Heart right ventricle (tissue), 16 donors: ENCODE measurements at places on chromosomes 5 and 9. TPM values are rescaled to one million over a fixed set of nuclear protein-coding genes. Genes with fewer than 3 reads are reported as not detected.
A peak's percentile ranks its signal among the peaks of the same experiment; 100 is the strongest.

GRCh38 chr5:138722544-138723177 lies 30.6 kb upstream of the CTNNA1 start:
- DNase-seq, result no peak

Gene SPATA31C1
- total RNA-seq, result not detected

DNA sequence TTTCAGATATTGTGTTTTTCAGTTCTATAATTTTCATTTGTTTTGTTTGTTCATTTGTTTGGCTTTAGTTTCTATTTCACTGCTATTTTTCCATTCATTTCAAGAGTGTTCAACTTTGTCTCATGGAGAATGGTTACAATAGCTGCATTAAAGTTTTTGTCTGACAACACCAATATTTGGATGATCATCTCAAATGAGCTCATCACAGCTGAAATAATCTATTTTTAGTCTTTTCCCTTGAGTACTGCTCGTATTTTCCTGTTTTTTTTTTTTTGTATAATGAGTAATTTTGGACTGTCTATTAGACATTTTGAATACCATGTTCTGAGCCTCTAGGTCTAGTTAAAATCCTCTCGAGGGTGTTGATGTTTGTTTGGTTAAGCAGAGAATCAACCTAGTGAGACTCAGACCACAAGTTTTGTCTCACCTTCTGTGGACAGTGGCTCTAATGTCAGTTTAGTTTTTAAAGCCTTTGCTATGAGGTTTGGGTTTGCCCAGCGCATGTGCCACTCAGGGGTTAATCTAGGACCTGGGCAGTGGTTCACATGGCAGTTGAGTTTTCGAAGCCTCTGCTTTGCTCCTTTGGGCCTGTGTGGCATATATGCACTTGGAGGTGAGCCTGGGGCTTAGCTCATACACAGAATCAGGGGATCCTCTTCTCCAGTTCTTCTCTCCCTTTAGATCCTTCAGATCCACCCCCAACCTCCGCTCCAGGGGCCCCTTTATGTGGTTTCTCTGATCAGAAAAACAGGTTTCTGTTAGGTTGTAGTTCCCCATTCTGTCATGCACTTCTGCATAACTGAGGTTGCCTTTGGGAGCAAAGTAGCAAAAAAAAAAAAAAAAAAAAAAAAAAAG lies 79.8 kb downstream of the ARSB start:
- DNase-seq, result no peak

Gene PCDHB16
- total RNA-seq, result 1.9 TPM

Gene CACFD1
- 11.0 TPM for total RNA-seq

GRCh38 chr5:91938441-91938840 lies 555.3 kb upstream of the ARRDC3 start:
- no peak for DNase-seq

DNA sequence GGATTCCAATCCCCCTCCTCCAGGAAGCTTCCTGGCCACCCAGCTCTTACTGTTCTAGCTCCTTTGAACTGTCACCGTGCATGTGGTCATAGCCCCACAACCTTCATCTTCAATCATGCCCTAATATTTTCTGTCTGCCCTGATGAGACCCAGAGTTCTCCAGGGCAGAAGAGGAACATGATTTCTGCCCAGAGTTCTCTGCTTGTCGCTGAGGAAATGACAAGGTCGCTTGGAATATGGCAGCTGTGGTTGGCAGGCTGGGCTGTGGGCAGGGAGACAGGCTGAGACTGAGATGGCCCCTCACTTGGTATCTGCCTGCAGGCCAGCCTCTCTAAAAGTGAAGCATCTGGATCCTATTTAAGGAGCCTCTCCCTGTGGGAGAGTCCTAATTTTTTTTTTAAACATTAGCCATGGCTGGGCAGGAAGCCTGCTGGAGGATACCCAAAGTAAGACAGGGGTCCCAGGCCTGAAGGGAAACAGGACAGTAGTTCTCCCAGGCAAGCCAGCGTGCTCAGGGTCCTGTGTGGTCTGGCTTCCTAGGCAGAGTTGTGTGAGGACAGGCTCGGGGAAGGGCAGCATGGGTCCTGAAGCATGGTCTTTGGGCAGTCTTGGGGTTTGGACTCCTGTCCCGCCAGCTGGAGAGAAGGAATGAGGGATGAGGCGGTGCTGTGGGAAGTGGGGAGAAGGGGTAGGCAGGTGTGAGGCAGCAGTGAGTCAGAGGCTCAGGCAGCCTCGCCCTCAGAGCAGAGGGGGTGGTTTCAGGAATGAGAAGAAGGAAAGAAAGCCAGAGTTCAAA lies 242.1 kb downstream of the FSTL4 start:
- DNase-seq, result no peak

DNA sequence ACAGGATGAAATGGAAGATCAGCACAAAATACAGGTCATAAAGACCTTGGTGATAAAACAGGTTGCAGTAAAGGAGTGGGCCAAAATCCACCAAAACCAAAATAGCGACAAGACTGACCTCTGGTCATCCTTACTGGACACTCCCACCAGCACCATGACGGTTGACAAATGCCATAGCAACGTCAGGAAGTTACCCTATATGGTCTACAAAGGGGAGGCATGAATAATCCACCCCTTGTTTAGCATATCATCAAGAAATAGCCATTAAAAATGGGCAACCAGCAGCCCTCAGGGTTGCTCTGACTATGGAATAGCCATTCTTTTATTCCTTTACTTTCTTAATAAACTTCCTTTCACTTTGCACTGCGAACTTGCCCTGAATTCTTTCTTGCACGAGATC lies 6.0 kb upstream of the NDUFB6 start:
- no peak for DNase-seq

DNA sequence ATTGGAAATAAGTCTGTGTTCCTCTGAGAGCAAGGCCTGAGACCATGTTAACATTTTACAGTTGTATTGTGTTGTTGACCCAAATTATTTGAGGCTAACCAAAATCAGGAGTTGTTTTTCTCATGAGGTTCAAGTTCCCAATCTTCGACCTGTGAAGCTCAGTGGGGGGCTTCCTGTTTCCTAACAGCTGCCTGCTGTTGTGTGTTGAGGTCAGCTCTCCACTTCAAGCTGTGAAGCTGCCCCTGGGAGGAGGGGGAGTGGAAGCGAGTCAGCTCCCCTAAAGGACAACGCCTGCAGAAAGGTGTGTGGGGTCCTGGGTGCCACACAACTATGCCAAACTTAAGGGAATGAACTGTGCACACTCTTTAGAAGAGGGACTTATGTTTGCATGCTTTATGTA lies 295.5 kb downstream of the IRX1 start:
- no peak for DNase-seq

GRCh38 chr9:122029898-122030297 lies 63.2 kb downstream of the TTLL11 start:
- no peak for DNase-seq

DNA sequence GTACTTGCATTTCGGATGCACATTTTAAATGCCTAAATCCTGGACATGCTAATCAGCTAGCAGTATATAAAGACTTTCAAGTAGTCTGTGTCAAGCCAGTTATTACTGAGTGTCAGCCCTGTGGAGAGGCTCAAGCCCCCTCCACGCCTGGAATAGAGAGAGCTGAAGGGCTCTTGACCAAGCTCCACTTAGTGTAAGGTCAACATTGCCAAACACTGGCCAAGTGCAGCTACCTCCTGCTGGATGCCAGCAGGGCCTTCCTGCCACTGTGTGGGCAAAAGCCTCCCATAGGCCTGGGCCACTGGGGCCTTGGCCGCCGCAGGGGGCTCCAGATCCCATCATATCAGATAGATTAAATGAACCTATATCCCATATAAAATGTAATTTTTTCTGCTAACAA lies 239.4 kb upstream of the PANK3 start:
- peak; percentile 15 for DNase-seq

DNA sequence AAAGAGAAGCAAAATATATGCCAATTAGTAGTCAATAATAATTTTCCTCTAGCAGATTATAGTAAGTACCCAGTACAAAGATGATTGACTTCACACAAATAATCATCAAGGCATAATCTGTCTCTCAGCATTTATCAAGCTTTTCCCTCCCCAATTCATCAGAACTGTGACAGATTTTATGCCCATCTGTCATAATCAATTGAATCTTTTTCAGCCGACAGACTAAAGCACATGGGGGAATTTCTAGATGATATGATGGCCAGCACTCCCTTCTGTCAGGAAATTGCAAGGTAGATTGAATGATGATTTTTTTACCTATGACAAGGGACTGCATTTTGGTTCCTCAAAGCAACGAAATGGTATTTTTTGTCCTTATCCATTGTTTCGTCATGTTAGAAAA lies 227.1 kb upstream of the CYLC2 start:
- DNase-seq, result no peak

Gene ANKRD34B
- total RNA-seq, result not detected

GRCh38 chr9:15541872-15542271 lies 11.0 kb upstream of the CCDC171 start:
- DNase-seq, result no peak

DNA sequence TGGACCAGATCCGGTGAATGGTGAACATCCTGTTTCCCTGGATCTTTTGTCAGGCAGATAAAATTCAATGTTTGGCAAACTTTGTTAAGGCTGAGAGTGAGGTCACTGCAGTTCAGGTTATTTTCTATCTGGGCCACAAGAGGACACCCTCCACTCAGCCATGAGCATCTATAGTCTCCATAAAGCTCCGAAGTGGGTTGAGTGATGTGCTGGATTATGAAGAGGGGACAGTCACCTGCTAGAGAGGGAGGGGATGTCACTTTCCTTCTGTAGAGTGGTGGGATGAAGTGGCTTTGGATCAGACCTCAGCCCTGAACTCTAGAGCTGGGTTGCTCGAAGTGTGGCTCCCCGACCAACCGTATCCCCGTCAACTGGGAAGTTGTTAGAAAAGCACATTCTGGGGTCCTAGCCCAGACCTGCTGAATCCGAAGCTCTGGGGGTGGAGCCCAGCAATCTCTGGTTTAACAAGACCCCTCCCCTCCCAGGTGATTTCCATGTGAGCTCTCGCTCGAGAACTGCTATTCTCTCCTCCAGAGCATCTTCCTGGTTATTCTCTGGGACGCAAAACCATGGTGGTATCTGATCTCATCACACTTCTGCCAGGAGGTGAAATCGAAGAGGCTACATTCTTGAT lies 31.8 kb upstream of the FGF1 start:
- DNase-seq, result peak; percentile 59

Gene ARL10
- total RNA-seq, result 7.2 TPM

GRCh38 chr9:7879551-7880245 lies 80.1 kb upstream of the DMAC1 start:
- DNase-seq, result no peak

- DNase-seq, result no peak
Observed at GRCh38 chr9:26669701-26670670, 222.6 kb downstream of the CAAP1 start.

DNA sequence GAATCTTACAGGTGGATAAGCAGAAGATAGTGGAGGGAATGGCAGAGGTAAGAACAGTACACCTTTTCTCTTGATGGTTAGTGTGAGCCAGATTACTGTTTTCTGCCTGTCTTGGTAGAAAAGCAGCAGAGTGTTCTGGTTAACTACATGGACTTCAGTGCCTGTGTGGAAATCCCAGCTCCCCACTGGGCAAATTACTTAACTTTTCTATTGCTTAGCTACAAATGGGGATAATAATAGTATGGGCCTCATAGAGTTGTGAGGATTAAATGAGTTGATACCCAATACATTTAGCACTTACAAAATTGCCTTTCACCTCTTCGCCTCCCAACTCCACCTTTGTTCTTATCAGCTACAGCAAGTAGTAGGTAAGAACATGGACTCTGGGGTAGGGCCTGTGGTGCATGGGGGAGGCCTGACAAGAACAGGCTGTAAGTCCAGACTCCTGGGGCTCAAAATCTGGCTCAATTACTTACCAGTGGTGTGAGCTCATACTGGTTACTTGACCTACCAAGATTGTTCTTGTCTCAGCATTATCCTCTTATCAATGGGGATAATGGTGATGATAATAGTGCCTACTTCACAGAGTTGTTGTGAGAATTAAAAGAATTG lies 125.1 kb downstream of the LIFR start:
- no peak for DNase-seq

Gene BOD1
- total RNA-seq, result 46.5 TPM

Gene ACTBL2
- not detected for total RNA-seq

DNA sequence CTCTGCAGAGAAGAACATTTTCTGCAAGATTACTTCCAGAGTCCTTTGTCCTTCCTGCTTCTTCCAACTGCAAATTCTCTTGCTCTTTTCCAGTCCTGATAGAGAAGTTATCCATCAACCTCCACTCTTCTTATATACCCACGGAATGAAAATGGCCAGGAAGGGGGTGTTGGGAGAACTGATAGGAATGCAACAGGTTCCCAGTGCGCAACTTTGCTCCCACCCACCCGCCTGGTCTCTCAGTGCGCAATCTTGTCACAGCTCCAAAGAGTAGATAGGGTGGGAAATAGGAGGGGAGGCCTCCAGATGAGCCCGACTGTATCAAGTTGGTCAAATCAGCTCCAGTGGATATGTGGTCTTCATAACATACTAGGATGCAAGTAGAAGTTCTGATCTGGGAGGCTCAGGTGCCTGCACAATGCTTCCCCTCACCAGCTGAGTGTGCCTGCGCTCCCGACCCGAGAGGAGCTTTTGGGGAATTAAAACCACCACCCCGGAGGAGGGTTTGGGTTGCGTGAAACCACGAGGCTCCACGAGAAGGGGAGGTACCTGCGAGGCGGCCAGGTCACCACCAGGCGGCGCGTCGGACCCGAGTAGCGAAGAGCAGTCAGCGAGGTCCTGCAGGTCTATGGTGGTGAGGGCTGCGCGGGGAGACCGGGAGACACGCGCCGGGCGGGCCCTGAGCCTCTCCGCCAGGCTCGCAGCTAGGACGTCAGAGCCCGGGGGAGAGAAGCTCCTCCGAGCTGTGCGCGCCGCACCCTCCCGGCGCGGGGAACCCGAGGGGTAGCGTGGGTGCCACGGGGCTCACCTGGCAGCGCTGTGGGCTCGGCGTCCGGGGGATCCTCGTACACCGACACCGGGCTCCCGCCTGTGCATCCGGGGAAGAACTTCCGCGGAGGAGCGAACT lies 835 bp downstream of the MCIDAS start:
- peak; percentile 33 for DNase-seq

DNA sequence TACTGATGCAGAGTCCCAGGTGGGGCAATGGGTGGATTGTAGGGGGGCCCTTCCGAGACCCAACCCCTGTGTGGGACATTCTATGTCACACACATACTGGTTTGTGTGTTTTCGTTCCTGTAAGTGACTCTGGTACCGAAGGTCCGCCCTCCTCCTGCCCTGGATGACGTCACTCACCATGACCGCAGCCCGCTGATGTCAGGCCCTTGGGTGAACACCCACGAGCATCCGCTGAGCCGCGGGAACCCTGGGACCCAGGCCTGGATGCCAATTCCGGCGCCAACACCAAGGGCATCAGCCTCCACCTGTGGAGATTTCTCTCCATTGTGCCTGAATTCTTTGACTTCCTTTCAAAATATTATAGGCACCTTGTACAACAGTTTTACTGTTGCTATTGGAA lies 184.3 kb downstream of the MTRR start:
- DNase-seq, result no peak

GRCh38 chr9:98899408-98900056 lies 44.2 kb upstream of the COL15A1 start:
- DNase-seq, result no peak

GRCh38 chr9:113973226-113973625 lies 97.1 kb downstream of the ZNF618 start:
- no peak for DNase-seq

GRCh38 chr5:148205044-148205806 lies 2.4 kb downstream of the SPINK6 start:
- no peak for DNase-seq
